ENCODE measurements at places on chromosomes 1 and 21.

GRCh38 chr1:7940034-7940433, 605 bp downstream of the TNFRSF9 start:
- DNase-seq: no peak

DNA sequence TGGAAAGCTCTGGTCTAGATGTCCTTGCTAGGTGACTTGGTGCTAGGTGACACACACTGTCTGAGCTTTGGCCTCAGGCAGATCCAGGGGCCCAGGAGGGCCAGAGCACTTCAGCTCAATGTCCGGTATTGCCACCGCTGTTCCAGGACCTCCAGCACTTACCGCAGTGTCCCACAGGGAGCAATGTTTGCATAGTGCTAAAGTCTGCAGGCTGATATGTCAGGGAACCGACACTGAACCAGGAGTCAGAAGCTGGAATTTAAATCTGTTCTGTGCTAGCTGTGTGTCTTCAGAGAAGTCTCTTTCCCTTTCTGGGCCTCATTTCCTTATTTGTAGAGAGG, 19.3 kb downstream of the DHCR24 start:
- no peak for DNase-seq

GRCh38 chr1:190193508-190194115, 284.1 kb downstream of the BRINP3 start:
- no peak for DNase-seq

GRCh38 chr1:60068393-60069045, 5.1 kb downstream of the C1orf87 start:
- no peak for DNase-seq

DNA sequence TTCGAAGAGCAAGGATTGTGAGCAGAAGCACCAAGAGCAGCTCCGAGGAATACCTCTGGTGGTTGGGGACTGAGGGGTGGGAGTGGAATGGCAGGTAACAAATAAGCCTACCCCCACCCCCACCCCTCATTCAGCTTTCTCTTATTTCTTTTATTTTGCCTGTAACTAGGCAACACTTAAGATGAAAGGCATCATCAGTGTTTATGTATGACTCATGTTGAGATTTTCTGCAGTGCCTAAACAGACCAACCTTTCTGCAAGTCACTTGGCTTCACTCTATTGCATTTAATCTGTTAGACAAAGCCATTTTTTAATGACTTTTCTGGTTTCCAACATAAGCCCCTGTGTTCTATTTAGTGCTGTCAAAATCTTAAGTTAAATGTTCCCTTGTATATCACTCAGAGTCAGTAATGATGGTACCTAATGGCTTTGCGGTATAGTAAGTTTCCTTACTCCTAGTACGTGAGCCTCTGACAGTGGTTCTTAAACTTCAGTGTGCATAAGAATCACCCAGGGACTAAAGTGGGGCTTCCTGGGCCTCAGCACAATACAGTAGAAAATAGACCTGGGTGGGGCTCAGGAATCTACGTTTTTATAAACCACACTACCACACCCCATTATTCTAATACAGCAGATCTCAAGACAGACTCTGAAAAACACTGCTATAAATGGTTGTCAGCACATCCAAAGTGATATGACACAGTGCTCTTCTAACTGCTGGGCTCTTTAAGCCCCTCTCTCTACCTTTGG, 19.9 kb downstream of the CASQ2 start:
- no peak for DNase-seq

- no peak for DNase-seq
These were observed 11.7 kb downstream of the CNIH4 start for GRCh38 chr1:224368409-224368808.

DNA sequence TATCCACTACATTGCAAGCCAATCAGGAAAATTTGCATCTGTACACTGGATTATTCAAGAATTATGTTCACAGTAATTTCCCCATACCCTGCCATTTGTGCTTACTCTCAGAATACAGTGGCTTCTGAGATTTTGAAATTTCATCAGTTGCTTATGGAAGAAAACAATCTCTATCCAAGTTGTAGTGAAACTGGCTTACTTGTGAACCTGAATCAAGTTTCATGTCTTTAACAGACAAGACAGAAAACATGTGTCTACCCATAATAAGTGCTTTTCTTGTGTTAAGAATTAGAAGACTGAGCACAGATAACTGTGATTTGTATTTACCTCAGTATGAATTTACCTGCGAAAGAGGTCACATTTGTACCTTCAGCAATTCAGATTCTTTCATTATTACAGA, 672.7 kb upstream of the ADGRL2 start:
- no peak for DNase-seq

All from activated CD4-positive, alpha-beta T cell treated with anti-CD3 and anti-CD28 coated beads, Interleukin-2, amount 10 ng/mL, durations not matched to agents 7 days and 5 days (primary cell).